ENCODE measurements at places on chromosomes 16 and 17. TPM values are rescaled to one million over a fixed set of nuclear protein-coding genes. Genes with fewer than 3 reads are reported as not detected.

Gene NOL11
- total RNA-seq, result 90.4 TPM

Gene ZMYND15
- not detected for total RNA-seq

GRCh38 chr17:33696102-33696501, 403.0 kb upstream of the ASIC2 start:
- DNase-seq, result no peak

Gene CACNA1H
- total RNA-seq, result 9.5 TPM

- no peak for DNase-seq
Measured at GRCh38 chr17:78127888-78128550, 536 bp downstream of the TMC6 start.

DNA sequence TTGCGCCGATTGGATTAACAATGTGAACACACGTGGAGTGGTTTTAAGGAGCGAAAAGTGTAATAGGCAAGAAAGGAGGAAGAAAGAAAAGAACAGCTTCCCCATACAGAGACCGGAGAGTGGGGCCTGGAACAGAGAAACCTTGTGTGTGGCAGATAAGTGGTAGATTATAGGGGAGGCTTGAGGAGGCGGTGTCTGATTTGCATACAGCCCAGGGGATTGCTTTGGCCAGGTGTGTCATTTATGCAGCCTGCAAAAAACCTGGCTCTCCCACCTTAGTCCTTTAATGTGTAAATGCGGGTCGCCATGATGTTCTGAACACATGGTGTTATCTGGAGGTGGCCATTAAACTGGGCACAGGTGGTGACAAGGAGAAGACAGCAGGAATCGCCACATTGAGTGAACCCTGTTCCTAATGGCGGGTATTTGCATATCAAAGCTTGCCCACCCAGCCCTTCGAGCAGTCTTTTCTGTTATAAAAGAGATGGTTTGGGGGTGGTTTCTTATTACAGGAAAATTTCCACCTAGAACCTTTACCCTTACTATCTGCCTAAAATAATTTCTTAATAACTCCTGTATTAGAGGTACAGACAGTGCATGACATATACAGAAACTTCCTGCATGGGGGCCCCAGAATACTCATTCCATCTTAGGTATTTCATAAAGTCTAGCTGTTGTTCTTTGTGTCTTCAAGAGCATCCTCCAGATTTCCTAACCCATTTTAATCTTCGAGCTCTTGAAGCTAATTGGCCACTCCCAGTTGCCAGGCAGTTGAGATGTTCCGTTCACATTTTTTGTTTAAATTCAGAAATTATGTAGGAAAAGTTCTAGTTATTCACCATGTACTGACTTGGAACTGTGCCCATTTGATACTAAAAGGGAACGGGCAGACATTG, 292.5 kb downstream of the RBFOX1 start:
- DNase-seq, result no peak

DNA sequence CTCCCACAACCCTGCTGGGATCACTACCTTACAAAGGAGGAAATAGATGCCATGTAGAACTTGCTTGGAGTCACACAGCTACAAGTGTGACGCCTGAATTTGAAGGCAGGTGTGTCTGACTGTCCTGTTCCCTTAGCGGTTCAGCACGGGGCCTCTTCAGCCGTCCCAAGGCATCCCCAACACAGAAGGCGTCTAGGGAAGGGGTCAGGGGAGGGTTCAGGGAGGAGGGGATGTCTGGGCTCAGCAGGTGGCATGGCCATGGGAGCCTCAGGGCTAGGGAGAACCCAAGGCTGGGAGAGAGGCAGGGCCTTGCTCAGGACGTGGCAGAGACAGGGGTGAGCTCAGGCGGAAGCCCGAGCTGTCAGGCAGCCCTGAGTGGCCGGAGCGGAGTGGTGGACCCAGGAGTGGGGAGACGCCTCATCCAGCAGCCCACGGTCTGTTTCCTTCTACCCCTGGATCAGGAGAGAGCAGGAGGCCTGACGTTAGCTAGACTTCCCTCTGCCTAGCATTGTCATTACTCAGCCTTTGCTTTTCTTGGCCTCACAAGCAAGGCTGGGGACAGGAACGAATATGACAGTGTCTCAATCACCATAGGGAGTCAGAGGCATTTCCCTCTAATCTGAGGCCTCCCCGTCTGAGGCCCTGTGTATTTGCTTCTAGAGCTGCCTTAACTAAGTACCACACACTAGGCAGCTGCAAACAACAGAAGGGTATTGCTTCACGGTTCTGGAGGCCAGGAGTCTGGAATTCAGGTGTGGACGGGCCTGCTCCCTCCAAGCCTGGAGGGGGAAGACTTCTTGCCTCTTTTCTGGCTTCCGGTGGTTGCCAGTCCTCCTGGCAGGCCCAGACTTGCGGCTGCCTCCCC, 31.3 kb upstream of the ANKRD40CL start:
- no peak for DNase-seq

Gene NPIPB9
- not detected for total RNA-seq

DNA sequence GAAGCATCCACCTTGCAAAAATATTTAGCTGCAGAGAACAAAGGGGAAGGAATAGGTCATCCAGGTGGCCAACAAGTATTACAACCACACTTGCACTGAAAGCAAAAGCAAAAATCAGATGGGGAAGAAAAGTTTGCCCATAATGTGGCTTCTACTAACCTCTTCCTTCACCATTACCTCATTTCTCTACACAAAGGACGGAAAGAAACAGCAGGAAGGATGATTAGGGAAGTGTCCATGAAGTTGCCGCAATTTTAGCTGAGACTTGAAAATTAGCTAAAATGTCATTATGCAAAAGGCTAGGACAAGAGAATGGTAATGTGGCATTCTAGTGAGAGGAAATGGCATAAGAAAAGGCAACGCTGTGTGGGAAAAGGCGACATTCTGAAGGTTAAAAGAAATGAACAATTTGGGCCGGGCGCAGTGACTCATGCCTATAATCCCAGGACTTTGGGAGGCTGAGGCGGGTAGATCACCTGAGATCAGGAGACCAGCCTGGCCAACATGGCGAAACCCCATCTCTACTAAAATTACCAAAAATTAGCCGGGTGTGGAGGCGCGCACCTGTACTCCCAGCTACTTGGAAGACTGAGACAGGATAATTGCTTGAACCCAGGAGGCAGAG, 13.7 kb downstream of the KANSL1 start:
- DNase-seq, result no peak

- peak; percentile 42 for DNase-seq
Measured at GRCh38 chr17:3528880-3529511, 28.6 kb downstream of the TRPV3 start.

Gene HS3ST2
- not detected for total RNA-seq

DNA sequence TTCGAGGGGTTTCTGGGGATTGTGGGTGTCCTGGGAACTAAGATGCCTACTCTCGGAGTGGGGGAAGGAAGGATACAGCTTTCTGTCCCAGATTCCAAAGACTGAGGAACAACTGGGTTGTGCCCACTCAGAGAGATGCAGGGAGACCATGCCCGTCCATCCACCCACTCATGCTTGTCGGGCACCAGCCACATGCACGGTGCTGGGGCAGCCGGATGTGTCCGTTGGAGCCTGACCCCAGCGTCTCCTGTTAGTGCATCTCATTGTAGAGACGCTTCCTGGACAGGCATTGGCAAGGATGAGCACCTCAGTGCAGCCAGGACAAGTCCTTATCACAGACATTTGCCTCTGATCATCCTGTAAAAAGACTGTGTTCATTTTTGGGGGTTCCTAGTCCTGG, 58.1 kb downstream of the METRNL start:
- no peak for DNase-seq

GRCh38 chr17:33234930-33235685, 58.0 kb downstream of the ASIC2 start:
- DNase-seq, result no peak

DNA sequence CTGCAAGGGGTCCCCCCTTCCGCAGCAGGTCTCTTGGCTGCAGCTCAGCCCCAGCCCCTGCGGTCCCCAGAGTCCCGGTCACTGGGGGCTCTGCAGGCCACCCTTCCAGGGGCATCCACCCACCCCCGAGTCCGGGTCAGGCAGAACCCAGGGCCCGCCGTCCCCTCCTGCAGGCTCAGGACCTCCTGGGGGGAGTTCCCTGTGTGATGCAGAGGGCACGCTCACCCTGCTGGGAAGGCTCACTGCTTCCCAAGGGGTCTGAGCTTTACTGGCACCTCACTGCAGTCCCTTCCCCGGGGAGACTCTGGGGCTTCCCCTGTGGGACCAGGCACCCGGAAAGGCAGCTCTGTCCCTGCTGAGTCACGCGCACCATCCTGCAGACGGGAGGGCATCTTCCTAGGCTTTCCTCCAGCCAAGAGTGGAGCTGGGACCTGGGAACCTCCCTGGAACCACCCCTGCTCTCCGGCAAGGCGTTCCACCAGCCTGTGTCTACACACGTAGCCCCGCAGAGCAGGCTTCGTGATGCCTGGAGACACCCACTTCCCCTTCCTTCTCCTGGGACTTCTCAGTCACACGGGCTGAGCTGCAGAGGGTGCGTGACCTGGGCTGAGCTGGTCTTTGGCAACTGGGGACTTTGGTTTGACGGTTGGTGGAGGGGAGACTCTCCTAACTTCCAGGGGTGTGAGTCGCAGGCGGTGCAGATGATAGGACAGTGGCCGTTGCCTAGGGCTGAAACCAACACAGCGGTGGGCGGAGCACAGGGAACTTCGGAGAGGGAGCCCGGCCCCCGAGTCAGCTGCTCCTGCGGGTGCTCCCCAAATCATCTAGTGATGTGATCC, 23.4 kb downstream of the SLC25A10 start:
- DNase-seq, result no peak

DNA sequence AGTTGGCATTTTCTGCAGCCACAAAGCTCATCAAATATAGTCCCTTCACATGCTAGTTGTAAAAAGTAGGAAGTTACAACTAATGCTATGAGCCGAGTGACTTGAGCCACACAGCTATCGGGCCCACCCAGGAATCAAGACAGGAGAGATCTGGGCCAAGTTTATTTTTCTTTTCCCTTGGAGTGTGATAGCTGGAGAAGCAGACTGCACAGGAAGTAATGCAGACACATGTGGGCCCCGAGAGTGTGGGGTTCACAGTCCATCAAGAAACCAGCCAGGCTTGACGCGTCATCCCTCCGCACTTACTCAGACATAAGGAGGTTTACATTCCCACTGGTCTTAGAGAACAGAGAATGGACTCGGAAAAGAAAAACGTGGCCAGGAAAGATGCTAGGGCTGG, 403.1 kb upstream of the CDH11 start:
- DNase-seq, result no peak

DNA sequence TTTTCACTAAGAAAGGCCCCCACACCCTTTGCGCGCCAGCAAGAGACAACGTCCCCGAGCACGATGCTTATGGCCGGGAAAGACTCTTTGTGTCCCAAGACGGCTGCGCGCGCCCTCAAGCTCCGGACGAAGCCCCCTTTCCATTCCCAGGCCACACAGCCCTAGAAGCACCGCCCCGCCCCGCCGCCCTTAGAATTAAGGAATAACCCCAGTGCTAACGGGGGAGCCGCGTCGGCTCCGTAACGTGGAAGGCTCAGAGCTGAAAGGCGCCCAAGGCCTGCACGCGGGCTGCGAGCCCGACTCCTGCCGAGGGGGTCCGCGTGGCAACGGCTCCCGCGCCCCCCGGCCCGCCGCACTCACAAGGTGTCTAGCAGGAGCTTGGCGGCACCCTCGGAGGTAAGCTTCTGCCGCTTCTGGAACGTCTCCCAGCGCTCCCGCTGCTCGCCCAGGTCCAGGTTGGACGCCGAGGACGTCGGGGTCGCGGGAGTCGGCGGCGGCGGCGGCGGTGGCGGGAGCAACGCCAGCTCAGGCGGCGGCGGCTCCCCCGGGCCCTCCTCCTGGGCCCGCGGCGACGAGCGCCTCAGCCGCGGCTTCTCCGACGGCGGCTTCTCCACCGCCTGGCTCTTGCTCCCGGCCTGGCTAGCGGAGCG, 477 bp downstream of the CENPV start:
- DNase-seq, result peak; percentile 85

DNA sequence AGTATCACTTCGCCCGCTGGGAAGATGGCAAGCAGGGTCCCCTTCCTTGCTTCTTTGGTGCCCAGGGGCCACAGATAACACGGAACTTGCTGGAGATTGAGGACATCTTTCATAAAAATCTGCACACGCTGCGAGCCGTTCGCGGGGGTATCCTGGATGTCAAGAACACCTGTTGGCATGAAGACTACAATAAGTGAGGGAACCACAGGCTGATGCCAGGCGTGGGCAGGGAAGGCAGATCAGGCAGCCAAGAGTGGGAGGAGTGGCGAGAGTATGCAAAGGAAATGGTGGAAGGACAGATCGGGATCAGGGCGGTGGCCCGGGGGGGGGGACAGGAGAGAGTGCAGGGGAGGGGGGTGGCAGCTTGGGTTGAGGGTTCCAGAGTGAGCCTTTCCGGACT, 22.2 kb downstream of the DNAH2 start:
- no peak for DNase-seq

DNA sequence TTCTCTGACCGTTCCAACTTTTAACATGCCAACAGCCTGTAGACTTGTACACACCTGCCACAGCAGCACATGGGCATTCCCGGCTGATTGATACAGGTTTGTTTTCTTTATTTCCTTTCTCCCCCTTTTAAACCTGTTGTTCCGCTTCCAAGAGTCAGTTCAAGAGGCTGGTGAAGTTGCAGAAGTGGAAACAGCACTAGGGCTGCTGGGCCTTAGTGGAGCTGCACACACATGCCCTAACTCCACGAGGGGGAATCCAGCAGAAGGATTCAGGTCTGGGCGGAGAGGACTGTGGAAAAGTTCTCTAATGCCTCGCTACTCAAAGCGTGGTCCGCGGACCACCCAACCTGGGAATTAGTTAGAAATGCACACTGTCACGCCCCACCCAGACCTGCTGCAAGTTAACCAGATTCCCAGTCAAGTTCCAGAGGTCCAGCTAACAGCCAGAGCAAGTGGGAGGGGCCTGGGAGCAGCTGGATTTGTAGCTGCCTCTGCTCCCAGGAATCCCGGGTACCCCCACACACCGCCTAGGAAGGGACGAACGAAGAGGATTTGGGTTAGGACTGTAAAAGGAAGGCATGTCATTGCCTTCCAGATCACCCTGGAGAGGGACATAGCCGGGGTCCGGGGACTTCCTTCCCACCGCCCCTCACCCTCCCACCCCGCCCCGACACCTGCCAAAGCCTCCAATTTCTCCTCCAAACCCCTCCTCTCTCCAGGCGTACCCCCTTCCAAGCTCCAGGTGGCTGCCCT, 542 bp downstream of the SLC39A11 start:
- peak; percentile 71 for DNase-seq

Gene PRR35
- not detected for total RNA-seq

DNA sequence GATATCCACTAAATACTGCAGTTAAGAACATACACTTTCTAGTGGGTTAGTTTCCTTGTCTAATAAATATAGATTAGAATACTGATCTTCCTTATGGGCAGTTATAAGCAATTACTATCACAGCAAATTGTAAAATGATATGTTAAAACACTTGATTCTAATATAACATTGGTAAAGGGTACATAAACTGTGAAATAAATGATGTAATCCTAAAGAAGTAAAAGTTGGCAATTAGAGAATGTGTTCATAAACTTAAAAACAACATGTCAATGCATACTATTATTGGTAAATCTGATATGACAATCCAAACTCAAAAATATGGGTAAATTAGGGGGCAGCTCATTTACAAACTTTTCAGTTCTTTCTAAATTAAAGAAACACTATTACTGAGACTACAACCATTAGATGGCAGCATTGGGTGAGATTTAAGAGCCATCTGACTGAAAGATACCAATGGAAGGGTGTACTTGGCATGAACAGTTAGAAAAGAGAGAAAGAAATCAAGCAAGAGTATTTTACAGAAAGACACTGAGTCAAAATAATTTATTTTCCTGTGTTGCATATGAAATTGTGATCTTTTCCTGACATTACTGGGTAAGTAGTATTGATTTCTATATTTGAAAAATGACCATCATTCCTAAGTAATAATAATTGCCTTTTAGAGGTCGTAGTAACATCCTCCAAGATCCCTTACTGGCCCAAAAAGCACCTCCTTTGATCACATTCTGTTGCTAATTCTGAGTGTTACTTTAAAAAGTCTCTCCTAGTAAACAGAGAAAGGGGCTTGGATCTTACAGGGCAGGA, 119.6 kb downstream of the SPAG9 start:
- DNase-seq, result peak; percentile 70

Gene IFI35
- total RNA-seq, result 0.96 TPM
